ENCODE measurements at places on chromosomes 1 and 21.
A peak's percentile ranks its signal among the peaks of the same experiment; 100 is the strongest.

GRCh38 chr1:46423574-46424240 is 29.6 kb downstream of the FAAH start:
- DNase-seq = no peak

DNA sequence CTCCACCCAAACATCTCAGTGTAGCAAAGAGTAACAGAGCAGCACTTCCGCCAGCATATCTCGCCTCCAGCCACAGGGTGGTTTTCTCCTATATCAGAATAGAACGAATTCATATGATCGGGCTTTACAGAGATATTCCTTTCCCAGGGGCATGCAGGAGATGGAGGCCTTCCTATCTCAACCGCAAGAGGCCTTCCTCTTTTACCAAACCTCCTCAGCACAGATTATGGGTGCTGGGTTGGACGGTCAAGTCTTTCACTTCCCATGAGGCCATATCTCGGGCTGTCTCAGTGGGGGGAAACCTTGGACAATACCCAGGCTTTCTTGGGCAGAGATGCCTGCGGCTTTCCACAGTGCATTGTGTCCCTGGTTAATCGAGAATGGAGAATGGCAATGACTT is 65.8 kb downstream of the OVGP1 start:
- DNase-seq = no peak

DNA sequence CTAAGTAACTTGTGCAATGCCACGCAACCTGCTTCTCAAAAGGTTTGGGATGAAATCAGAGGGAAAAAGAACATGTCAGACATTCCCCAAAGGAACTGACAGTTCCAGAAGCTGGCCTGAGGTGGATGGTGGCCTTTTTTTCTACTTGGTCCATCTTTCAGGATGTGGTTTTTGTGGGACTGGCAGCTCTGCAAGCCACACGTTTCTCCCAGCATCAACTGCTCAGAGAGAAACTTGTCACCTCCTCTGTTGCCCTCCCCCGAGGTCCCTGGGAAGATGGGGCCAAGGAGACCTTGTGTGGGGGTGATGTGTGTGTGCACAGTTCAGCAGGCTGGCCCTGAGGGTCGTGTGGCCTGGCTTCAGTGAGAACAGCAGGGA is 2.5 kb upstream of the DHRS3 start:
- peak; percentile 33 for DNase-seq

DNA sequence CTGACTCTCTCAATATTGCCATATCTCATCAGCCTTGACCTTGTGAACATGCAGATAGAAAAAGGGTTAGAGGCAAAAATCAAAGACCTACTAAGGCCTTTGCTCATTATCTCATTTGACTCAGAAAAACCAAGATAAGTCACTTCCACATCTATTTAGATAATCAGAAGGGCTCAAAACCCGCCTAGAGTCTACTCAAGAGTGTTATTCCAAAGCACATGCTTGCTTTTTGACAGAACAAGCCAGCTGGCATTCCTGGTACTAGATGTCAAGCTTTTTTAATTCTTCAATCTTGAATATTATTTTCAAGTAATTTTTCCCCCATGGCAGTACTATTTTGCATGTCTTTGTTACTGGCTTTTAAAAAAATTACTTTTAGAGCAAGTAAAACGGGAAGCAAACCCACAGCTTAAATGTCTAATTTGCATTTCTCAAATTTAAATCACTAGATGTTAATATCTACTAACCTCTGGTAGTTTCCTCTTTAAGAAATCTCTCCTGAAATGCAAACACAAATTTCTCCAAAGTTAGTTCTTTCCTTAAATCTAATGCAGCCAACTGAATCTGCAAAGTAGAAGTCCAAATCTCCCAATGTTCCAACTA is 51.5 kb downstream of the APP start:
- no peak for DNase-seq

- DNase-seq = no peak
Measured at GRCh38 chr1:28365864-28366263, 3.7 kb upstream of the PHACTR4 start.

- DNase-seq = no peak
Measured at GRCh38 chr21:31502537-31503143, 156.9 kb upstream of the SOD1 start.

DNA sequence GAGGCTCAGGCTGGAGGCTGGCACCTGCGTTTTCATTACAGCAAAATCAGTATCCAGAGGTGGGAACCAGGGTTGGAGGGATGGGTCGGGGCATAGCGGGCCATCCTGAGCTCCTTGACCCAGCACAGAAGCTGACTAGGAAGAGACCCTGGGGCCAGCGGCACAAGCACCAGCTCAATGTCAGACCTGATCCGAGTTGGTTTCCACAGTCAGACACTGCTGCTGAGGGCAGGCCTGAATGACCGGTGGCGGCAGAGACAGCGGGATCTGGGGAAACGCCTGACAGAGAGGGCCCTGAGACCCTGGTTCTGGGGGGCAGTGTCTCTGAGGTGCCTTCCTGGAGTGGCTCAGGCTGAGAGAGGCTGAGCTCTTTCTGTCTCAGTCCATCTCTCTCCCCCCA is 162.0 kb upstream of the C1orf174 start:
- DNase-seq = no peak

DNA sequence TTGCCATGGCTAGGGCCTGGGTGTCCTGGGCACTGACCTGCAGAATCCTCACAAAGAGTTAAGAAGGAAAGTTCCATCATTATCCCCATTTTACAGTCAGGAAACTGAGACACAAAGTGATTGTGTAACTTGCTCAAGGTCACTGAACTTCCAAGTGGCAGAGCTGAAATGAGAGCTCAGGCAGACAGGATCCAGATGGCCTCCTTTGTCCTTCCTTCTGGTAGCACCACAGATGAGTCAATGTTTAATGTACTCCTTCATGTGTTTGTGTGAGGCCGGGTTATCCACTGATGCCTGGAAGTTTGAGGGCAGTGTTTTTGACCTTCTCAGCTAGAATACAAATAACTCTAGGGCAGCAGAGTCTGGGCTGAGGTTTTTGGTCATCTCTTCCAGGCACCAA is 207.0 kb downstream of the TNR start:
- DNase-seq = no peak

DNA sequence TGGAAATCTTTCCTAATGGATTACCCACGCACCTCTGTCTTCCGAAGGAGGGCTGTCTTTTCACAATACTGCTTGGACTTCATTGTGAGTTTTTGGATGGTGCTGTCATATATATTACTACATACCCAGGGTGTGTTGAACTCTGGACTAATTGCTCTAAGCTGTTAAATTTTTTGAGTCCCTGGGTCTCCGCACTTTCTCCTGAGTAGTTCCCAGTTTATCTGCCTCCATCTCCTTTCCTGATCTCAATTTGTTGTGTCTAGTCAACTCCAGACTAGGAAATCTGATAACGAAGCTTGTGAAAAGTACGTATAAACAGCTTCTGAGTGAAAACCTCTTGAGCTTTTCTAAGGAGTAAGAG is 211.1 kb downstream of the ROR1 start:
- DNase-seq = no peak

DNA sequence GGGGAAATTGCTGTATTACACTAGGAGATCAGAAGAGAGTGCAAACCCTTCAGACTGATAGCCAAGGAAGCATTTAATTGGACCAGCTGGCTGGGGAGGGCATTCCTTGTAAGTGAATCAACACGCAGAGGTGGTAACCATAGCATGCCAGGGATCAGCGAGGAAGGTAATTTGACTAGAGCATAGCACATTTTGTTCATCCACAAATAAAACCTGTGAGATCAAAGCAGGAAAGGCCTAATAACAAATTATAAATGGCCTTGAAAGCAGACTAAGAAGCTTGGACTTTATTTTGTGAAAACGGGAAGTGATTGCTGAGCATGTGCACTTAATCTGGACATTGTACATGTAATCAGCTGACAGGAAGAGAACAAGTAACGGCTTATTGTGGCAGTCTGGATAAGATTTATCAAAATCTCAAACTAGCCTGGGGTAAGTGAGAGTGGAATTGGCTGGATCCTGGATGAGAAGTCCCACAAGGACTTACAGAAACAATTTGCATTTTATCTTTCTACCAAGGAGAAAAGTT is 11.7 kb upstream of the CD55 start:
- no peak for DNase-seq

DNA sequence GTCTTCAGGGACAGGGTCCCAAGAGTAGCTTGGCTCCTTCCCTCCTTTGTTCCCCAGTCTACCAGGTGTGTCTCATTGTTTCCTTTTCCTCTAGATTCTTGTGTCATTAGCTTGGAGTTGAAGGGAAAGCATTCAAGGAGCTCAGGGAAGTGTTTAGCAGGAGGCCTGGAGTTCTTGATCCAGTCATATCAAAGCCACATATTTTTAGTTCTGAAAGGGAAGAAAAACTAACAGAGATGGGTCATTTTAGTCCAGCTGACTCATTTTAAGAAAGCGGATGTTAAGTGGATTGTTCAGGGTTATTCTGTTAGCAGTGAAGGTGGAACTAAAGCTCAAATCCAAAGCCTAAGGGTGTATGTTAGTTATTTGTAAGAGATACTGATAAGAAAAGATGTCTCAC is 721 bp downstream of the C1orf54 start:
- DNase-seq = no peak

- DNase-seq = no peak
Measured at GRCh38 chr1:35231287-35231686, 37.2 kb upstream of the ZMYM4 start.

All from stimulated activated CD4-positive, alpha-beta T cell treated with anti-CD3 and anti-CD28 coated beads, Interleukin-2, amount 100 ng/mL, for 24 hours (primary cell).